Daoy (cell line): ENCODE measurements at places on chromosomes 13 and 19. TPM values are rescaled to one million over a fixed set of nuclear protein-coding genes. Genes with fewer than 3 reads are reported as not detected.

DNA sequence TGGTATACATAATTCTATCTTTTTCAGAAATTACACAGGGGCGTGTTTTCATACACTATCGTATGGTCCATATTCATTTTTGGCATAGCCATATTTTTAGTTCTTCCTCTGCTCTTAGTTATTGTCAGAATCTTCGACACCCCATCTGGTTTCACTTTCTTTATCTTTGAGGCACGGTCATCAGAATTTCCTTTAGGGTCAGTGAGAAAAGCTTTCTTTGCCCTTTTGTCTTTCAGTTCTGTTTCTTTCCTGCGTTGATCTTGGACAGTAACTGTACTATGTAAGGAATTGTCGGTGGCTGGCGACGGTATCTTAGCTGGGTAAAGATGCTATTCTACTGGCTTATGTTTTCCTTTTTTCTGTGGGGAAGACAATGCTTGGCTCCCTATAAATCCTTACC is 10.6 kb upstream of the KIR2DL4 start:
- DNase-seq = peak; percentile 34

GRCh38 chr19:18386543-18387271 is 749 bp downstream of the GDF15 start:
- DNase-seq = no peak

DNA sequence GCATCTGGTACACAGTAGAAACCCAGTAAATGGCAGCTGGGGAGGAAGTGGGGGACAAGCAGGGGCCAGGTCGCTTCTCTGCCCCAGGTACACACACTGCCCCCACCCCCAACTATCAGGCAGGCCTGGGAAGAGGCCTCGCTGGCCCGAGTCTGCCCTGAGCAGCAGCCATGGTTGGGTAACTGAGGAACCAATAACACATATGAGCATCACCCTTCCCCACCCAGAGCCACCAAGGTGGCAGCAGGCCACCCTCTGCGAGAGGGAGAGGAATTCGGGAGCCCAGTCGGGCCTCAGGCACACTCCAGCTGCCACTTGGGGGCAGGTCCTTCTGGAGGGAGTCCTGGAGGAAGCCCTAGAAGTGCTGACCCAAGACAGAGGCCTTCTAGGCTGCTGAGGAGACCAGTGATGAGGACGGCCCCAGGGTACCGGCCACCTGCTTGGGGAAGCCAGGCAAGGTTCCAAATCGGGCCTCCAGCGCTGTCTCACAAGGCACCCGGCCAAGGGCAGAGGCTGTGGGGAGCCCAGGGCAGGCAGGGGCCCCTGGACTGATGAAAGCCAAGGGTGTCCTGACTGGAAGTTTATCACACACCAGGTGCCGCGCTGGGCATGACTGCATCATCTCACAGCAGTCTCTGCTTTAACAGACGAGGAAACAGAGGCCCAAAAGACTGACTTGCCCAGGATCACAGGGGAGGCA is 14.0 kb upstream of the KPTN start:
- DNase-seq = no peak

- peak; percentile 3 for DNase-seq
These were observed 416.3 kb downstream of the LIG4 start for GRCh38 chr13:107799001-107799400.

DNA sequence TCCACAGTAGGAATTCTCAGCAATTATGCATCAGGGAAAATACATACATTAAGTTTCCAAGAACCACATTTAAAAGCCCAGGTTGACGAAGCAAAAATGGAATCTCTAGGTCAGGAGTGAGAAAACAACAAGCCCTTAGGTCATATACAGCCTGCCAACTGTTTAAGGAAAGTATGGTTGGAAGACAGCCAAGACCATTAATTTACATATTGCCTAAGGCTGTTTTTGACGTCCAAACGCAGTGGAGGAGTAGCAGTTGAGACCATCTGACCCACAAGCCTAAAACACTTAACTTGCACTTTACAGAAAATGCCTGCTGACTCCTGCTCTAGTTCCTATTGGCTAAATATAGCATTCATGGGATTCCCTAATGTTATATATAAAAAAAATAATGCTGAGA is 299.0 kb downstream of the ITGBL1 start:
- DNase-seq = peak; percentile 42

GRCh38 chr19:6108721-6109633 is 1.3 kb downstream of the RFX2 start:
- peak; percentile 65 for DNase-seq

- no peak for DNase-seq
These were observed 167.2 kb upstream of the KLF12 start for GRCh38 chr13:74301258-74301935.

The CNMD gene
- total RNA-seq = not detected in 2 replicates

The CYP2F1 gene
- total RNA-seq = not detected in 2 replicates

The IGFL3 gene
- not detected in 2 replicates for total RNA-seq

The B3GNT8 gene
- 0.06 TPM in 1 of 2 replicates, not detected in the other for total RNA-seq

The FFAR2 gene
- total RNA-seq = not detected in 2 replicates
